ENCODE measurements at places on chromosomes 7 and 10.

DNA sequence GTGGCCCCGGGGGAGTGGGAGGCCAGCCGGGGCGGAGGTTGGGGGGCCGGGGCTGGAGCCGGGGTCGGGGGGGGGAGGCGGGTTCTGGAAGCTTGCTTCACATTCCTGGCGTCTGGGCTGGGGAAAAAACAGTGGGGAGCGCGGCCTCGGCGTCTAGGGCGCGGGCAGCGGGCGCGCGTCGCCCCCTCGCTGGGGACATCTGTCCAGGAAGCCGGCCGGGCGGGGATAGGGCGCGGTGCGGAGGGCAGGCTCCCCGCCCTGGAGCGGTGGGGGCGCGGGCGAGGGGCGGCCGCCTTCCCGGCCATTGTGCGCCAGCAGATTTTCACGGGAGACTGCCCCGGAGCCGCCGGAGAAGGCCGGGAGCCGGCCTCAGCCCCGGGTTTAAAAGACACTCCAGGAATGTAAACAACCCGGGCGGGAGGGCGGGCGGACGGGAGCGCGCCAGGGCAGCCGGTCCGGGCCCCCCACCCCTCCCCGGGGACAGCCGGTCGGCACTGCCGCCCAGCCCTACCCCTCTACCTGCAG lies 1.4 kb downstream of the ZMIZ1 start:
- DNase-seq: no peak

DNA sequence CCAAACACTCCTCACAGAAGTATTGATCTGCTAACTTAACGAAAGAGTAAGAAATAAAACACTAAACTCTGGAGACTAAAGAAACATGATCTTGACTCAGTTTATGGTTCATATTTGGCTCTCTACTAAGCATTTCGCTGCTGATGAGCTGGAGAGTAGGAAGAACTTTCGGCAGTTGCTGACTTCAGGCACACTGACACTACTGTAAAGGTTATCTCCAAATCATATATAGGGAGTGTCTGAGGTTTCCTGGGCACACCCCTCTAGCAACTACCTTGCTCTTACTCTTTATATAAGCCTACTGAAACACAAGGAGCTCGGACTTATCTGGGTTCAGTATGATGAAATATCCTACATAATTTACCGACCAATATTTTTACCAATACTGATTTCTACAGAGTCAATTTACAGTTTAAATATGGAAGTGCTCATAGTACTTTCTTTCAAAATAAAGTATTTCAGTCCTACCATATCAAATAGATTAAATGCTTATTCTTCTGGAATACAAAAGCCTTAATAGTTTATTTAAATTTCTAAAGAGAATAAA lies 39.5 kb downstream of the ERCC6 start:
- DNase-seq: no peak

DNA sequence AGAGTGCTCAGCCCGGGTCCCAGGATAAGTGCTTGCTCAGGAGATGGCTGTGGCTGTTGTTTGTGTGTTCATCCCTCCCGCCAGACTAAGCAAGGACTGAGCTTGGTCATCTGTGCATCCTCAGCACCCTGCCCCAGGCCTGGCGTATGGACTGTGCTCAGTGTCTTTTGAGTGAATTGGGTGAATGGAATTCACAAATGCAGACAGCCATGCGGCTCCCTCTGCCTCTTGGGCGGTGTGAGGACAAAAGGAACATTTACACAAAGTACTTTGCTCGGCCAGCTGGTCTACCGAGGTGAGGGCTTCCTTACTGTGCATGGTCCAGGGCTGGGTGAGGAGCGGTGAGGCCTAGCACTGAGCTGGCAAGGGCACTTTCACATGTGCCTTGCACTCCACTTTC lies 120.2 kb downstream of the CDH23 start:
- no peak for DNase-seq

DNA sequence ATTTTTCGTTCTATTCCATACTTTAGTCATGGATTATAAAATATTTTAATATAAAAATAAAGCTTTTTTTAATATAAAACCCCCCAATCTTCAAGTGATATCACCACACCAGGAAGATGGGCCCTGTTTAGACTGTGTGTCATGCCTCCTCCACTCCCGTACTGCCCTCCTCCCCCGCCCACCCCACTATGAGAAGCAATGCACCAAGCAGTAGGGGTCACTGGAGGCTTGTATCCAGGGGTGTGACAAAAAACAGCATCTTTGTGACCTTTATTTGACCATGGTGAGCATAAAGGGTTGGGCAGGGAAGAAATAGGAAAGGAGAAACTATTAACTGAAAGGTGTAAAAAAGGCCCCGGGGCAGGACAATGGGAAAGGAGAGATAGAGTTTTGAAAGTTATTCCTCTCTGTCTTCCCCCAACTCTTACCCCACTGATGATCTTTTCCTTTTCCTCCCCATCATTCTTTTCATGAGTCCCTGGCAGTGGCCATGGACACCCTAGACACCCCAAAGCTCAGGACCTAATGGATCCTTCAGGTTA lies 3.5 kb downstream of the PITX3 start:
- DNase-seq: no peak

GRCh38 chr10:31765541-31765940 lies 163.1 kb downstream of the ARHGAP12 start:
- no peak for DNase-seq
